MM.1S (cell line): ENCODE measurements at places on chromosomes 16 and 17.

DNA sequence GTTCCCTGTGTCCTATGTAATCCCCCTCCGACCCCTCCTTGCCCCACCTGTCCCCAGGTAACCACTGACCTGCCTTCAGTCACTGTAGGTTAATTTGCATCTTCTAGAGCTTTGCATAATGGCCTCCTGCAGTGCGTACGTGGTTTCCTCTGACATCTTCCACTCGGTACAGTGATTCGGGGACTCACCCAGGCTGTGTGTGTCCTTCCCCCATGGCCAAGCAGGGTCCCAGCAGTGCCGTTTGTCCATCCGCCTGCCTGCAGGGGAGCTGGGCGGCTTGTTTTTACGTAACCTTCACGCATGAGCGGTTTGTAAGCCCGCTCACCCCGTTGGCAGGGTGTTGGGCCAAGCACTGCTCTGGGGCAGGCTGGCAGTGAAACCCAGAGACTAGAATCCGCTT is 7.9 kb downstream of the MAPK8IP3 start:
- no peak for DNase-seq

- no peak for DNase-seq
Measured at GRCh38 chr17:71482625-71483024, 638.2 kb upstream of the SOX9 start.

DNA sequence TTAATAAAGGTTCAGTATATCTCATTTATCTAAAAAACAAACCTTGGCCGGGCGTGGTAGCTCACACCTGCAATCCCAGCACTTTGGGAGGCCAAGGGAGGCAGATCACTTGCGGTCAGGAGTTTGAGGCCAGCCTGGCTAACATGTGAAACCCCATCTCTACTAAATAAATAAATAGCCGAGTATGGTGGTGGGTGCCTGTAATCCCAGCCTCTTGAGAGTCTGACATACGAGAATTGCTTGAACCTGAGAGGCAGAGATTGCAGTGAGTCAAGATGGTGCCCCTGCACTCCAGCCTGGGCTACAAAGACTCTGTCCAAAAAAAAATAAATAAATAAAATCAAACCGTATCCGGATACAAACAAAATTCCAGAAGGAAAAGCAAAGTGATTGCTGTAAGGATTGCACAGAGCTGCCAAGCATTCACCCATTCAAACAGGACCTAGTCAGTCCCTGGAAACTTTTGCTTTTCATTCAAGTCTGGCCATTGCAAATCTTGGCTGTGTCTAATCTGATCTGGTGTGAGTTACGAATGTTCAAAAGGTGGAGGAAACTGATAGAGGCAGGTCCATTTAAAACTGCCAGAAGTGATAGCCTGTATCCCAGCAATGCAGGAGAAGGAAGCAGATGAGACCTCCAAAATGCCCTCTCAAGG is 102.5 kb upstream of the CLEC3A start:
- DNase-seq = no peak

GRCh38 chr17:56939869-56940484 is 20.9 kb downstream of the COIL start:
- DNase-seq = peak; percentile 74

GRCh38 chr16:82031116-82032084 is 3.7 kb upstream of the HSD17B2 start:
- DNase-seq = no peak

- DNase-seq = no peak
Measured at GRCh38 chr16:77617996-77618395, 104.3 kb upstream of the NUDT7 start.

GRCh38 chr17:76088041-76088867 is 9.3 kb downstream of the ZACN start:
- no peak for DNase-seq

DNA sequence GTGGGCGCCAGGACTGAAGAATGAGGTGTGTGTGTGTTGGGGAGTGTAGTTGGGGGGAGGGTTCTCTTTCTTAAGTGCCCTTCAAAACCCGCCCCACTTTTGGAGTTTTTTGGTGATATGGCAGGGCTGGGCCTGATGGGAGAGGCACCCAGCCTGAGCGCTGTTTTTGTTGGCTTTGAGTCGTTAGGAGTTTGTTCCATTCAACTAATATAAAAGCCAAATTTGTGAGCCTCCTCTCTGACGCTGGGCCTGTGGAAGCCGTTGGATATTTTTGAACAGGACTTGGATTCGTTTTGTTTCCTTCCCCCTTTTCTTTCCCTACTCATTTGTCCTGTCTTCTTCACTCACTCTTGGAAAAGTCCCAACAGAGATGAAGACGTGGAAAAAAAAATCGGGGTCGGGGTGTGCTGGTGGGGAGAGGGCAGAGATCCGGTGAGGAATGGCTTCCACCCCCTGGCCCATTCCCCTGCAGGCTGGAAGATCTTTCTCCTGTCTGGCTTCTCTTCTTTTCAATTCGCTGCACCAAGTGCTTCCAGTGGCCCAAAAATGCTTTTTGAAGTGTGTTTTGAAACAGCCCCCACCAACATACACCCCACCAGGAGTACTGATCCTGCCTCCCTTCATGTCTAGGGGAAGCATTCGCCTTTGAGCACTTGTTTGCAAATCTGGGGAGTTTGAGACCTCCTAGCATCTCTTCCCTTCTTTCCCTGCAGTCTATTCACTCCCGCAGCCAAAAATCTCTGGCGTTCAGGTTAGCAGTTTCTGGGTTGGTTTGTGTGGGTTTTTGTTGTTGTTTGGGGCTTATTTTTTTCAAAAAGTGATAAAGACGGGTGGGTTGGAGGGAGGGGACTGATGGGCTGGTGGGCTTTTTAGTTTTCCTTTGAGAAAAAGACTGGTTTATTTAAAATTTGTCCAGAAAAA is 2.6 kb downstream of the FZD2 start:
- no peak for DNase-seq

DNA sequence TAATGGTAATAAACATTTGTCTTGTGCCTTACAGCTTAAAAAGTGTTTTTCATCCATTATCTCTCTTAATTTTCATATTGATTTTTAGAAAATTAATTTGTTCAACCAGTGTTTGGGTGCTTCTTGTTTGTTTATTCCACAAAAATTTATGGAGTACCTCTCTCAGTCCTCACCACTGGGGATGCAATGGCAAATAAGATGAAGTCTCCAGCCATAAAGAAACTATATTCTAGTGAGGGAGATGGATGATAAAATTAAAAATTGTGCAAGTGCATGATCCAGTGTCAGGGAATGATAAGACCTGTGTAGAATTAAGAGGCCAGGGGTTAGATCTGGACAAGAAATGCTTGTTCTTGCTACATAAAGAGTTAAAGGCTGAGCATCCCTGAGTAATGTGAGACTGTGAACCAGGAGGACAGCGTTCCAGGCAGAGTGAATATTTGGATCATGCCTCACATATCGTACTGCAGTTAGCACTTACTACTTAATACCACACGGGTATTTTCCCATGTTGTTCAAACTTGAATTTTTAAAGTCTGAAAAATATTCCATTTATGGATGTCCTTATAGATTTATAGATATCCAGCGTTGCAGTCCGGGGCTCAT is 535.7 kb upstream of the HSBP1 start:
- DNase-seq = no peak

DNA sequence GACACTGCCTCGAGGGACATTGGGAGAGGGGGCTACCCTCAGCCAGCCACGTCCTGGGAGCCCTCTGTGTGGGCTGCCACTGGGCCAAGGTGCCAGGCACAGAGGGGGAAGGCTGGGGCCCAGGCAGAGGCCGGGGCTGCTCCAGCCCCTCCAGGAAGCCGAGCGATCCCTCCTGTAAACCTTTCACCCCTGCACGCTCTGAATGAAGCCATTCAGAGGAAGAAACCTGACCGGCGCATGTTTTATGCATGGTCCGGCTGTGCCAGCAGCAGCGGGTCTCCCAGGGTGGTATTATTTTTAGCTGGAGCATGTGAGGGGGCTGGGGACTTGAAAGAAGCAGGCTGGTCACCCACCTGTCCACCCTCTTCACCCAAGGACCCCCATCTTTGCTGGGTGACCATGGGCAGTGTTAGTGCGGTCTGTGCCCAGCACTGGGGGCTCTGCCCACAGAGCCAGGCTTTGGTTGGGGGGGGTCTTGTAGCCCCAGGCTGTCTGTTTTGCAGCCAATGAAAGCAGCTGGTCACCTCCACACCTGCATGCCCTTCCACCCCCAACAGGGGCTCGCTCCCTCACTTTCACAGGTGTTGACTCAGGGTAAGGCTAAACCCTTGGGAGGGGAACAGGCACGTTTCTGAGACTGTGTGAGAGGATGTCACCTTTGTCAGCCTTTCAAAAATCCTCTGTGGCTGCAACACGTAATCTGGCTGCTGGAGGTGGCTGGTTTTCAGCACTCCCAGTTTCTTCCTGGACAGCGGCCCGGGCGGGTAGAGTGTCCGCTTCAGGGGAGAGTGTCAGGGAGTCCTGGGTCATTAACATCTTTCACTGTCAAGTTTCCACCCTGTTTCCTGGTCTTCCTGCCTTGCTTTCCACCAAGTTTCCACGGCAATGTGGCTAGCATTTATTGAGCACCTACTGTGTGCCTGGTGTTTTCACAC is 77.1 kb upstream of the BRD7 start:
- DNase-seq = no peak

- DNase-seq = no peak
Measured at GRCh38 chr16:87391324-87391949, 699 bp upstream of the MAP1LC3B start.

DNA sequence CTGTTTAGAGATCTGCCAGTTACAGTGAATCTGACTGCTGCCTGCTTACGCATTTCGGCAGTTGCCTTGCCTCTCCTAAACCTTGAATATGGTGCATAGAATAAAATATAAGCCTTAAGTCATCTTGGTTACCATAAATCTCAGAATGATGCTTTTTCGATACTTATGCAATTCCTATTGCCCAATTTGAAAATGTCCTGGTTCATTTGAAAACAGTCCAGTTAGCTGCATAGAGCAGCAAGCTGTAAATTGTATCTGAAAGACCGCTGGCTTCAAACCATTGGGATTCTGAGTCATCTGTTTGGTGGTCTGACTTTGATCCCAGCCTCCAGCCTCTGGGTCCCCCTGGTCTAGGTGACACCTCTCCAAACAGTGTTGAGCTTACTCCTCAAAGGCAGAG is 2.7 kb upstream of the PRKCA start:
- no peak for DNase-seq

GRCh38 chr16:80526418-80527061 is 14.3 kb upstream of the DYNLRB2 start:
- DNase-seq = peak; percentile 66

DNA sequence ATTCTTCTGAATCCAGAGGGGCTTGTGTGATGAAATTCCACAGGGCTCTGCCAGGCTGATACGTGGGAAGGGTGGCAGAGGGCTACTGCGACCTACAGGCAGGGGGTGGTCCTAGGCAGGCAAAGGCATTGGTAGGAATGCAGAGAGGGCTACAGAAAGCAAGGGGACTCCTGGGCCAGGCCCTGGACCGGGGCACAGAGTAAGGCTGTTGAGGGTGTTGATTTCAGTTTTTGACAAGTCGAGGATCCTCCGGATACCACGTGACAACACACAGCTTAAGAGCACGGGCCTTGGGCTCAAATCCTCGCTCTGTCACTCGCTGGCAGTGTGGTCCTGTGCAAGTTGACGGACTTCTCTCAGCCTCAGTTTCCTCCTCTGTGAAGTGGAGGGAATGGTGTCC is 19.1 kb upstream of the DOC2B start:
- DNase-seq = no peak

GRCh38 chr16:29784901-29785500 is 5.5 kb upstream of the KIF22 start:
- peak; percentile 27 for DNase-seq

GRCh38 chr16:30762991-30763725 is 1.0 kb downstream of the RNF40 start:
- DNase-seq = no peak

DNA sequence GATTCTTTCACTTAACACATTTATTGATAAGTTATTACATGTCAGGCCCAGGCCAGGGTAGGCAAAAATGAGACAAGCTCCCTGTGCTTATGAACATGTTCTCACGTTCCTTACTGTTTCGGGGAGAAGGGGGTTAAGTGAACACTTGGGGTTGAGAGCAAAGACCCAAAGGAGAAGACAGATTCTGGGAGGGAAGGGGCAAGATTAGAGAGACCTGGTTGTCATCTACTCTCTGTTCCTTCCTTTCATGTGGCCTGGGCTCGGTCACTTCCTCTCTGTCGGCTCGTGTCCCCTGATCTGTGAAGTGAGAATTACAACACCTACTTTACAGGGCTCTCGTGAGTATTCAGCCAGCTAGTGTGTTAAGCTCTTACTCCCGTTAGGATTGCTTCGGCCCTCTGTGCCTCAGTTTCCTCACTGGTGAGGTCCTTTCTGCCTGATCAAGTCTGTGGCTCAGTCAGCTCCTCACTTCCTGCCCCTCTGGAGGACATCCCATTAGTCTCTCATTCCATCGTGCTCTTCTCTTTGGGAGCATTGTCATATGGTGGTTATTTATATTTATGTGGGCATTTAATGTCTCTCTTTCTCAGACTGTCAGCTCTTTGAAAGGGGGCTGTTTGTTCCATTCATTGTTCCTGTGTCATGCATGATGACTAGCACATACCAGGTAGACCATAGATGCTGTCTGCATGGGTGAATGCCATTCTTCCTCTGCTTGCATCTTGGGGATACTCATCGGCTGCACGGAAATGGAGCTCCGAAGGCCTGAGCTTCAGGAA is 38.9 kb downstream of the PLCG2 start:
- DNase-seq = peak; percentile 52

GRCh38 chr17:49483599-49484509 is 11.2 kb upstream of the NGFR start:
- DNase-seq = no peak

DNA sequence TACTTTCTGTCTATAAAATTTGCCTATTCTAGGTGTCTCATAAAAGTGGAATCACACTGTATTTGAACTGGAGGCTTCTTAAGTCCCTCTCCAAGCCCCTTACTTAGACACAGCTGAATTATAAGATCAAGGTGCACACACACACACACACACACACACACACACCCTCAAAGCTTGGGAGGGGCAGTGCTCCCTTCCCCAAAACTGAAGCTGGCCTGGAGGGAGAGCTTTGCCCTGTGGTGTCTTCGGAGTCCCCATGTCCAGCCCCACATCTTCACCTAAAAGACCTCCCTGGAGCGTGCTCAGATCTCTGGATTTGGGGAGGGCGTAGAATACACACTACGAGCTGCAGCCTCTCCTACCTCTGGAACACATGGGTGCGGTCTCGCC is 828 bp downstream of the EMP2 start:
- no peak for DNase-seq

DNA sequence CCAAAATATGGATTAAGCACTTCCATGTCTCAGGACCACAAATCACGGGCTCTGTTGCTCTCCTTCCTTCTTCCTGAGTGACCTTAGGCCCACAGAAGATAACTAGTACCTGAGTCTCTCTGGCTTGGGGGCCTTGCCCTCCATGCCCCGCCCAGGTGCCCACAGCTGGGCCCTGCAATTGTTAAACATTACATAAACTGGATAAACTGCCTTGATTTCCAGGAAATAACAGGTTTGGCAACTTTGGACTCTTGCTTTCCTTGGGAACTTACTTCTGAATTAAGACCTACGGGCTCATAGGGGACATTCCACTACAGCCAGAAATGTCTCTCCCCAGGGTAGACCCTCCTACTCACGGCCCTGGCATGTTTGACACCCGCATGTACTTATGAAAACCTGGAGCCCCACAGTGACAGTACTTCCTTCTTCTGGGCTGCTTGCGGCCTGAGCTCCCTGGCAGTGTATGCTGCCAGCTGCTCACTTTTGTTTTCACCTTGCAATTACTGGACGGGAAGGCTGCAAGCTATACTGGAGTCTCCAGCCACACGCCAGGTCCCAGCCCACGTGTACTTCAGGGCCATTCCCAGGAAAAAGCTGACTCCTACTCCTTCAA is 2.3 kb upstream of the UBALD2 start:
- peak; percentile 89 for DNase-seq
